ENCODE measurements at places on chromosomes 3 and 15.
A peak's percentile ranks its signal among the peaks of the same experiment; 100 is the strongest.

DNA sequence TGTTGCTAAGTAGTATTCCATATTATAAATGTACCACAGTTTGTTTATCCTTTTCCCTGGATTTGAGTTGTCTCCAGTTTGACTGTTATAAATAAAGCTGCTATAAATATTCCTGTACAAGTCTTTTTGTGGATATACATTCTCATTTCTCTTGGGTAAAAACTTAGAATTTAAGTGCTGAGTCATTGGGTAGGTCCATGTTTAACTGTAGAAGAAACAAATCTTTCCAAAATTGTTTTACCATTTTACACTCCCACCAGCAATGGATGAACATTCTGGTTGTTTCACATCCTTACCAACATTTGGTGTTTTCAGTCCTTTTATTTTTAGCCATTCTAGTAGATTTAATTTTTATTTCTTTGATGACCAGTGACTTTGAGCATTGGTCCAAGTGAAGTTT lies 74.0 kb upstream of the TNFAIP8L3 start:
- peaks cover 2% of the 10 kb centered on the region for H3K4me1 ChIP-seq
- H3K36me3 ChIP-seq: no peaks in the 10 kb centered on the region
- peaks cover 38% of the 10 kb centered on the region for H3K27me3 ChIP-seq
- H3K4me3 ChIP-seq: no peak overlapping the region
- DNase-seq: no peak
- no peak overlapping the region for H3K27ac ChIP-seq

GRCh38 chr15:84874981-84875699 lies 9.3 kb upstream of the SLC28A1 start:
- no peak overlapping the region for H3K4me3 ChIP-seq
- H3K27ac ChIP-seq: no peak overlapping the region
- H3K27me3 ChIP-seq: no peaks in the 10 kb centered on the region
- no peaks in the 10 kb centered on the region for H3K36me3 ChIP-seq
- no peak for DNase-seq

GRCh38 chr15:64580696-64581407 lies 120.5 kb downstream of the ZNF609 start:
- H3K27me3 ChIP-seq: no peaks in the 10 kb centered on the region
- DNase-seq: no peak
- H3K4me1 ChIP-seq: peaks cover 30% of the 10 kb centered on the region
- peaks cover 31% of the 10 kb centered on the region for H3K36me3 ChIP-seq
- H3K4me3 ChIP-seq: no peak overlapping the region
- H3K27ac ChIP-seq: peak overlapping the region; percentile 62

DNA sequence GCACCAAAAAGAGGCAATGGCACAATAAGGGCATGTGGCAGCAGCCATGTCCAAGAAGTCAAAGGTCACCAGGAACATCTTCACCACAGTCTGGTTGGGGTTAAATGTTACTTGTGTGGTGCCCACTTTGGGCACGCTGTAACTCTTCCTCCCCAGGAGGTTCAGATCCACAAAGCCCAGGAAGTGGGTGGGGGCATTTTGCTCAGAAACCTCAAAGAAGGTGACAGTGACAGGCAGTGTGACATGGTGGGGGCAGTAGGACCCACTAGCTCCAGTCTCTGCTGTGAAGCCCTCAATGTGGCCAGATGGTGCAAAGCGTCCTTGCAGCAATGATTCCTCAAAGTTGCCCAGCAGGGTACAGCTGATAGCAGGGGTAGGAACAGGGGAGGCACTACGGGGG lies 5.8 kb downstream of the ZNF80 start:
- DNase-seq: peak; percentile 52
- H3K4me1 ChIP-seq: peaks cover 84% of the 10 kb centered on the region
- no peaks in the 10 kb centered on the region for H3K27me3 ChIP-seq
- no peak overlapping the region for H3K4me3 ChIP-seq
- H3K36me3 ChIP-seq: peaks cover 39% of the 10 kb centered on the region
- H3K27ac ChIP-seq: peak overlapping the region; percentile 85

DNA sequence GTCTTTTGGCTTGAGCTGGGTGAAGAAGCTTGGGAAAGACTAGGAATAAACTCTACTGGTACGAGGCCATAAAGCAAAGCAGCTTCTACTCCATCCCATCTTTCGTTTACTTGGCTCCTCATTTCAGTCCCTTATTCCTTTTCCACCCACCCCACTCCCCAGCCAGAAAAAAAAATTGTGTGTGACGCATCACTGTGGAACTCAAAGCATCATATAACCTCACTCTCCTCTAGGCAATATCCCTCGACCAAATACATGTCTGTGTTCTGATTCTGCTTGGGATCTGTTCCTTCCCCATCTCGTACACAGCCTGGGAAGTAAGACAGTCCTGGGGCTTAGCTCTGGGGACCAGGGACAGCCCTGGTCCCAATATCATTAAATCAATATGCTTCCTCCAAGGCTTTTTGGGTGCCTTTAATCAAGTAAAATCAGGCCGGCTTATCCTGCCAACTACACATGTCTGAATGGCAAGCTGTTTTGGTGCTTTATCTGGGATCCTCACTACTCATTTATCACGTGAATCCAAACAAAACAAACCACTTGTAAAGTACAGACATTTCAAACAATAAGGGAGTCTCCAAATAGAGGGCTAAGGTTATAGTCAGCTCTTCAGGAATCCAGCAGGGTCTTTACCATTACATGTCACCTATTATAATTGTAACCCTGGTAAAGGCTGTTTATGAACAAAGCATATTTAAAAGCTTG lies 74.9 kb upstream of the ZBED2 start:
- peaks cover 4% of the 10 kb centered on the region for H3K27me3 ChIP-seq
- peak overlapping the region; percentile 63 for H3K27ac ChIP-seq
- H3K36me3 ChIP-seq: peaks cover 22% of the 10 kb centered on the region
- no peak for DNase-seq

DNA sequence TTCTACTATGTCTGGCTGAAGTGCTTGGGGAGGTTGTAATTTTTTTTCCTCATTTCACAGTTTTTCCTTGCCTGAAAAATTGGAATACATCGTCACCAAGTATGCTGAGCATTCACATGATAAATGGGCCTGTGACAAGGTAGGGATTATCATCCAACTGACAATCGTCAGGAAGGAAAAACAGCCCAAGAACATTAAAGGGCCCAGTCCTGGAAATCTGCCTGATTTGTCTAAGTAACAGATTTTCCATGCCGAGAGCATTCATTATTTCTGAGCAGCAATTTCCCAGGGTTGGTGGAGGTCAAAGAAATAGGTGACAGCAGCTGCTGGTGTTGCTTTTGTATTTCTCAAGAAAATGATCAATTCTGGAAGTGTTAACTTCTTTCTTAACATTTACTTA lies 226.0 kb upstream of the CHRM5 start:
- peaks cover 9% of the 10 kb centered on the region for H3K27me3 ChIP-seq
- H3K27ac ChIP-seq: no peak overlapping the region
- DNase-seq: no peak
- no peaks in the 10 kb centered on the region for H3K36me3 ChIP-seq
- H3K4me1 ChIP-seq: no peaks in the 10 kb centered on the region

GRCh38 chr3:158918008-158918407 lies 116.2 kb downstream of the MFSD1 start:
- no peaks in the 10 kb centered on the region for H3K36me3 ChIP-seq
- DNase-seq: peak; percentile 12
- no peaks in the 10 kb centered on the region for H3K27me3 ChIP-seq
- no peak overlapping the region for H3K27ac ChIP-seq
- H3K4me1 ChIP-seq: no peaks in the 10 kb centered on the region

- no peak for DNase-seq
- H3K36me3 ChIP-seq: no peaks in the 10 kb centered on the region
- H3K27ac ChIP-seq: no peak overlapping the region
- peaks cover 8% of the 10 kb centered on the region for H3K27me3 ChIP-seq
- H3K4me3 ChIP-seq: no peak overlapping the region
- H3K4me1 ChIP-seq: no peaks in the 10 kb centered on the region
Measured at GRCh38 chr15:37893309-37893708, 41.1 kb upstream of the TMCO5A start.

- H3K27ac ChIP-seq: no peak overlapping the region
- H3K4me1 ChIP-seq: peaks cover 17% of the 10 kb centered on the region
- no peak for DNase-seq
Measured at GRCh38 chr3:195582947-195583346, 793 bp downstream of the APOD start.

DNA sequence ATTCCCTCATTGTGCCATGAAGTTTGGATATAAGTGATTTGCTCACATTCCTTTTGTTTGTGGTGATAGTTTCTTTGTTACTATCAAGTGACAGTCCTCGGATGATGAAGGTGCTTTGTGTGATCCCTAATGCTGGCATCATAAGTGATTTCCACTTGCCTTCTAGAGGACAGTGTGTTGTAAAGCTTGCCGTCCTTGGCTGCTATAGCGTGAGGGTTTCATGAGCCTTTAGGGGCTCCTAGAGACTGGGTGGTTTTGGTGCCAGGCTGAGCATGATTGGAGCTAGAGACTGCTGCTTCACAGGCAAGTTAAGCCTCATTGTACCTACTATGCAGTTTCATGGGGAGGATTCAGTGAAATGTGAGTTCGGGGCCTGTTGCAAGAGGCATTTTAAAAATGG lies 12.4 kb downstream of the SNRK start:
- peaks cover 75% of the 10 kb centered on the region for H3K4me1 ChIP-seq
- DNase-seq: no peak
- H3K4me3 ChIP-seq: peak overlapping the region; percentile 74
- no peaks in the 10 kb centered on the region for H3K27me3 ChIP-seq
- peaks cover 12% of the 10 kb centered on the region for H3K36me3 ChIP-seq
- H3K27ac ChIP-seq: peak overlapping the region; percentile 90

GRCh38 chr15:96497951-96498350 lies 167.5 kb downstream of the NR2F2 start:
- no peak overlapping the region for H3K27ac ChIP-seq
- no peak overlapping the region for H3K4me3 ChIP-seq
- DNase-seq: no peak
- peaks cover 6% of the 10 kb centered on the region for H3K27me3 ChIP-seq
- no peaks in the 10 kb centered on the region for H3K4me1 ChIP-seq

DNA sequence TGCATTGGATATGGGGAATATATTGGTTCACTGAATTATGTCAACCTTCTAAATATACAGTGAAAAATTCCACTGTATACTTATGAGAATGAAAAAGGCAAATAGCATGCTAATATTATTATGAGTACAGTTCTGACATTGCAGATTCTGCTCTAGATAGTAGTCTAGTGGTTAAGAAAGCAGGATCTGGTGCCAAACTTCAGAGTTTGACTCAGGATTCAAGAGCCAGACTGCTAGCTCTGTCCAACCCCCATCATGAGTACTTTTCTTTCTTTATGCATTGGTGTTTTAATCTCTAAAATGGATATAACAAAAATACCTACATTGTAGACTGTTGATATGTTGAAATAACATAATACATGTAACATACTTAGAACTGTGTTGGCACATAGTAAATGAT lies 57.3 kb upstream of the PLSCR4 start:
- no peak for DNase-seq
- no peaks in the 10 kb centered on the region for H3K36me3 ChIP-seq
- no peaks in the 10 kb centered on the region for H3K4me1 ChIP-seq
- H3K4me3 ChIP-seq: no peak overlapping the region
- peaks cover 3% of the 10 kb centered on the region for H3K27me3 ChIP-seq

DNA sequence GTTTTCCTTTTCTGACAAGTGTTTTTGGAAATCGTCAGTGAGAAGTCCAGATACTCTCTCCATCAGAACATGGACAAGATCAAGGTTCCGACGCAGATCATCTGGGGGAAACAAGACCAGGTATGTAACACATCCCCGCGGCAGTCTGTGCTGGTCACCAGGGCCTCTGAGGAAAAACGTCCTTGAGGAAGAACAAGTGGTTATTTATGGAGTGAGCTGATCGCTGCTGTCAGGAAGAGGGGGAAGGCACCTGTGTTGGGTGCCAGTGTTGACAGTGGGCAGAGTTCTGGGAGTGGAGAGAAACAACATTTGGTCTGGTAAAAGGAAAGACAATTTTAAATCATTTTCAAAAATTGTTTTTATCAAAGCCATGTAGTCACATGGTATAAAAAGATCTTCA lies 20.7 kb upstream of the RPP14 start:
- H3K4me3 ChIP-seq: no peak overlapping the region
- H3K27me3 ChIP-seq: no peaks in the 10 kb centered on the region
- H3K36me3 ChIP-seq: peaks cover 5% of the 10 kb centered on the region
- DNase-seq: no peak

DNA sequence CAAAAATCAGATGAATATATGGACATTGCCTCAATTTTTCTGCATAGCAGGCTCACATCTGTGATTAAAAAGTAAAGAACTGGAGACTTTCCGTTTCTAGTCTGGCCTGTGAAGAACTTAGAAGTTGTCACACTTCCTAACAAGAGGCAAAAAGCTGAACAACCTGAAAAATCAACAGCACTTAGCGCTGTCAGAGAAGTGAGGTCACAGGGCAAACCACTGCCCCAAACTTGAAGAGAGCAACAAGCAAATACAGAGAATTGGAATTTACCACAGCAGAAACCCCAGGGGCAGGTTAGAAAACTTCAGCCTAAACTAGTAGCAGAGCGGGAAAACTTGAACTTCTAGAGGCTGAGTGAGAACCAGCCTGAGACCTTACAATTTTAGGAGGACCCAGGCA lies 38.9 kb downstream of the CCDC54 start:
- no peaks in the 10 kb centered on the region for H3K36me3 ChIP-seq
- H3K27ac ChIP-seq: no peak overlapping the region
- H3K4me1 ChIP-seq: peaks cover 9% of the 10 kb centered on the region
- no peak overlapping the region for H3K4me3 ChIP-seq
- DNase-seq: no peak

DNA sequence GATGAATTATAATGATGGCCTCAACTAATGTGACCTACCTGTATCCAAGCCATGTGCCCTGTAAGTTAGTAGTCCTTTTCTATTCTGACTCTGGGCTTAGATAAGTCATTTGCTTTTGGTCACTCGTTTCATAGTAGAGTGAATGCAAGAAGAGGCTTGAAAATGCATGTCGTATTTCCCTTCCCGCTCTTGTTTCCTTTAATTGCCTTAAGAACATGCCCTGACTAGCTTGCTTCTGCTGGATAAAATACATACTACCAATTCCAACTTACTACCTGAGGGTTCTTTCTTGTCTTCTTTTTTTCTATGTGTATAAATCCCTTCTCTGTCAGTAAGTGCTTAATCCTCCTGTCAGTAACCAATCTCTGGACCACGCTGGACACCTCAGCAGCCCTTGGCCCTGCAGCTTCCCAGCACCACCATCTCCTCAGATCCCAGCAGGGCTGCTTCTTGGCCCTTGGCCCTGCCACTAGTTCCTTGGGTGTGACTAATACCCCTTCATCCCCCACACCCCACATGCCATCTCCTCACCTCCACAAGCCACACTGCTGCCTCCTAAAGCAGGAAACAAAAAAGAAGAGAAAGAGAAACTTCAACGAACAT lies 771.7 kb downstream of the IGSF11 start:
- no peak for DNase-seq
- no peaks in the 10 kb centered on the region for H3K4me1 ChIP-seq
- no peak overlapping the region for H3K27ac ChIP-seq
- no peaks in the 10 kb centered on the region for H3K27me3 ChIP-seq
